Muscle of leg (tissue), 16 donors: ENCODE measurements at places on chromosomes 13 and 19. TPM values are rescaled to one million over a fixed set of nuclear protein-coding genes. Genes with fewer than 3 reads are reported as not detected.

The SSC5D gene
- polyA plus RNA-seq, result 54.8 TPM

The CRX gene
- 0.07 TPM for polyA plus RNA-seq

The GPATCH1 gene
- 7.5 TPM for polyA plus RNA-seq

The PLVAP gene
- polyA plus RNA-seq, result 61.7 TPM
